Stimulated activated CD8-positive, alpha-beta memory T cell treated with anti-CD3 and anti-CD28 coated beads, Interleukin-2, amount 100 ng/mL, for 48 hours (primary cell): ENCODE measurements at places on chromosomes 4 and X.

GRCh38 chr4:6991771-6992557 is 51.2 kb upstream of the TADA2B start:
- DNase-seq, result no peak

DNA sequence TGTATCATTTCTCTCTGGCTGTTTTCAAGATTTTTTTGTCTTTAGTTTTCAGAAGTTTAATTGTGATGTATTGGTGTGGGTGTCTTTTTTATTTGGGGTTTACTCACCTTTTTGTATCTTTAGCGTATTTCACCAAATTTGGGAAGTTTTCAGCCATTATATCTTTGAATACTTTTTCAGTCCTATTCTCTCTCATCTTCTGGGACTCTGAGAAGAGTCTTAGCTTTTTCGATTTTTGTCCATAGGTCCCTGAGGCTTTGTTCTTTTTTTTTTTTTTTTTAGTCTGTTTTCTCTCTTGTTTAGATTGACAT is 23.8 kb downstream of the KDM6A start:
- DNase-seq, result no peak

DNA sequence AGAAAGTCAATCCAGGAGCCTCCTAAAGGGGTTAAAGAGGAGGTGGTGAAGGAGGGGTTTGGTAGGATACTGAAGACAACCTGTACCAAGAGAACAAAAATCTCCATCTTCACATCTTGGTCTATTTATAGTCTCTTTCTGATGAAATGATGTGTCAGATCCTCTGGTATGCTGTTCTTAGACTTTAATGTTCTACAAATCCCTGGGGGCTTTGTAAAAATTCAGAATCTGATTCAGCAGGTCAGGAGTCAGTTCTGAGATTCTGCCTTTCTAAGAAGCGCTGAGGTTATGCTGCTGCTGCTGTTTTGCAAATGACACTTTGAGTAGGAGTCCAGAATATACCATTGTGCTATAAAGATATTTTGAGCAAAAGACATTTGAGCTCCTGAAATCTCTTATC is 172.9 kb upstream of the GLRA2 start:
- no peak for DNase-seq

DNA sequence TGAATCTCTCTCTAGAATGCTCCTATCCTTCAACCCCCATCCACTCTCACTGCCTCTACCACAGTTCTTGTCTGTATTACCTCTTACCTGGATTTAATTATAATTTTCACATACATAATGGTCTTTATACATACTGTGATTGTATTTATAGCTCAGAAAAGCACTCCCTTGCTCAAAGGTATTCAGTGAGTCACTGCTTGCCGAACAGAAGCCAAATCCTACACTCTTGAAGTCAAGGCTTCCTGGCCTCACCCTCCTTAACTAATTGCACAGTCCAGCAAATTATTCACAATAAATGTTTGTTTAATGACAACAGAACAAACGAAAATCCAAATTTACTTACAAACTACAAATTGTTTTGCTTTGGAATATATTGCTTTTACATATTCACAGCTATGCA is 159.5 kb downstream of the KLHL13 start:
- no peak for DNase-seq

DNA sequence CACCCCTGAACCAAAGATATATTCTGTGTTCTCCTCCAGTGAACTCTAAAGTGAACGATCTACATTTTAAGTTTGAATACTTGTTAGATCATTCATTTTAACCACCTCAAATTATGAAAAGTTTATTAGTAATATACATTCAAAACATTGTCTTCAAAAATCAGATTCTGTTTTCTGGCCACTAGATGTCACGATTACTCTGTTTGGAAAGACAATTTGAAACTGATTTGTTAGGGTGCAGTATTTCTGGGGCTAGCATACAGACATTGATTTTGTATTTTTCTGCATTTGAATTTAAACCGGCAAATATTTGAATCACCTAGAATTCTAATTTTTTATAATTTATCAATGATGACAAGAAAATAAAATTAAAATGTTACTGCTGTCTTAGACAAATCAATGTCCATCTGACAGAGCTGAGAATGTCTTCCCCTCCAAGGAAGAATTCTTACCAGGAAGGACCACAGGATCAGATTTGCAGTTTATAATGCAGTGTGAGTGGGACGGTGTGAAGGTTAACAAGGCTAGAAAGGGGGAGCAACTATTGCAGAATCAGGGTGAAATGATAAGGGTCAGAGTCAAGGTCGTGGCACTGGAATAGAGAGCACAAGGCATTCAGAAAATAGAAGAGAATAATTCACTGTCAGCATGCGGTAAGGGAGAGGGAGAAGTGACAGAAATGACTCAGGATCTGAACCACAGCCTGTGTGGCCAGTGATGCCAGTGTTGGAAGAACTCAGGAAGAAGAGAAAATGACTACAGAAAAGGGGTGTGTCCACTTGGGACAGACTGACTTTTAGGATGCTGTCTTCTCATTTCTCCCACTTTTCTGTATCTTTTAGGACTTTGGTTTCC is 91.6 kb downstream of the ANXA10 start:
- DNase-seq, result no peak
